ENCODE measurements at places on chromosomes 3 and 15. TPM values are rescaled to one million over a fixed set of nuclear protein-coding genes. Genes with fewer than 3 reads are reported as not detected.

- DNase-seq: no peak
These were observed 84.1 kb downstream of the P3H2 start for GRCh38 chr3:190036631-190037030.

The GOLGA6B gene
- 0.21 TPM for total RNA-seq

GRCh38 chr15:92821491-92822116, 78.5 kb upstream of the CHD2 start:
- DNase-seq: no peak

GRCh38 chr3:20490996-20491395, 305.0 kb upstream of the SGO1 start:
- no peak for DNase-seq

DNA sequence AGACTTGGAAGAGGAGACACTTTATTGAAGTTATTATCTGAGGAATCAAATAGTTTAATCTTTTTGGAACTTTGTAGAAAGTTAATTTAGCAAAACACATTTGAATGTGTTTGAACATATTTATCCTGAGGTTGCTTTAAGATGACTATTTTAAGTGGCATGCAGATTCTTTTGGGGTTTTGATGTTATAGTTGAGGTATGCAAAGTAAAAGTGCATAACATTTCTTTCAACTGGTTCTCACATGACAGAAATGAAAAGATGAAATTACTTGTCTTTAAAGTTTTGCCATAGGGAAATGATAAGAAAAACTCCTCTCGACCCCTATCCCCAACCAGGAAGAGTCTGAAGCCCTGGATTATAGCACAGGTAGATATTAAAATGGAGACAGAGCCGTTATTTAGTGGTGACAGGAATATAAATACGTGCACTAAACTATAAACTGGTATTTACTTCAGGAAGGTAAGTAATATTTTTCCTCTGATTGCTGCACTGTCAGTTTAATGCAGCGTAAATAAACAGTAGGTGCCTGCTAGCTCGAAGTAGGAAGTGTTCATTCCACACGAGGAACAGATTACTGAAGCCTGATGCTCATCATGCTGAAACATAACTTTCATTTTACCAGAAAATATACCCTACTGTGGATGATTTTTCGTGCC, 15.1 kb upstream of the SATB1 start:
- DNase-seq: no peak

The HDGFL3 gene
- total RNA-seq: 43.3 TPM

DNA sequence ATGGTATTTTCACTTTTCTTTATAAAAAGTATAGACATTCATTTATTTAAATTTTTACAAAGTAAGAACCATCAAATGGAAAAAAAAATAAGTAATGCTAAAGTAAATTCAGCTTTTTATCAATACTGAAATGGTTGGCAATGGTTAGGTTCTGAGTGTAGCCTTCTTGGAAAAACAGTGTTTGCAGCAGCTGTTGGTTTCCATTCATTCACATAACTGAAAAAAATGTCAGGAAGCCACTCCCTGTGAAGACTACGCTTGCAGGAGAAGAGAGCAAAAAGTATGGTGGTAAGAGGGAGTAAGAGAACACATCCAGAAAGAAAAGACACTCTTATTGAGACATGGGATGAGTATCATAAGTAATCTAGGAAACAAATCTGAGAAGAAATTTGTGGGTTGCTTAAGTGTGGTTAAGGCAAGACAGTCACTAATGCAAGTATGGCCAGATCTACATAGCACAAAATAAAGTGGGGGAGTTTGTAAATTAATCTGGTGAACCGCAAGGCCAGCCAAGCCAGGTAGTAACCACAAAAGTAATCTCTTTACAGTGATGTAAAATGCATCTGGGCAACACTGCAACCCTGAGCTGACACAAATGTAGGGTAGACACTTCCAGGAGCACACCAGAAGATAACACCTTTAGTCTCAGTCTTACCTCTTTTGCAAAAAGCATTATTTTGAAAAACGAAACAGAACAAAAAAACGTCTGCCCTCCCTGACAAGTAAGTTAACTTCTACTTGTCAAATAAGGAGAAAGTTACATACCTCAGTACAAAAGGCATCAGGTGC, 133.7 kb downstream of the IGSF11 start:
- DNase-seq: no peak

GRCh38 chr15:53354874-53355273, 404.6 kb downstream of the WDR72 start:
- DNase-seq: no peak

GRCh38 chr3:172569128-172570008, 46.1 kb upstream of the TNFSF10 start:
- no peak for DNase-seq

GRCh38 chr3:138817695-138818094, 17.0 kb downstream of the PIK3CB start:
- no peak for DNase-seq

DNA sequence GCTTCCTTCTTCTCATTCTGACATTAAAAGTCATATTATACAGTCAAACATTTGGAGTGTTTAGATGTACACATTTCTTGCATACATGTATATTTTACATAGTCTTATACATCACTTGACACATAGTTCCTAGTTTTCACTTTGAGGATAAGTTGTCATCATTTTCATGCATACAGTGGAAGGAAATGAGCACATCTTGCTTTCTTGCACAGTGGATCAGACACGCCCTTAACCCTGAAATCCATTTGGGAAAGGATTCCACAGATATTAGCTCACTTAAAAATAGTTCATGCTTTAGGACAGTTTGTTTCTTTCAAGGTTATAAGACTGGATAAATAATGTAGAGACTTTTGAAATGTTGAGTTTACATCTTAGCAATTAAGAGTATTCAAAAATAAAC, 148.6 kb upstream of the MME start:
- DNase-seq: peak; percentile 37

DNA sequence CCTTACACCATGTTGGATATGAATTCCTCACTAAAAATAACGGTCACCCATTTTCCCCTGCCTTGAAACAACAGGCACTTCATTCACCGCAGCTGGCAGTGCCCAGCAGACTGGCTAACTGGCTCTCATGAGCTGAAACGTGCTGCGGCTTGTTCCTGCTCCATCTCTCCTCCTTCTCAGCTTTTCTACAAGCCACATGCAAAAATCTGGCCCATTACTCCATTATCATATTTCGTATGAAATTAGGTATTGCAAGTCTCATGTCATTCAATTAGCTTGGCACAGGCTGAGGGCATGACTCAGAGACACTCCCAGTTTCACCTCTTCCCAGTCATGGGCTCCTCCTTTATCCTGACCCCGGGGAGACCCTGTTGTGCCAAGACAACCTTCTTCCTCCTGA, 60.0 kb downstream of the MAGEF1 start:
- DNase-seq: peak; percentile 41

The GNL3 gene
- total RNA-seq: 153 TPM

- DNase-seq: no peak
These were observed 167.5 kb downstream of the NR2F2 start for GRCh38 chr15:96497951-96498350.
